ENCODE measurements at places on chromosomes 3 and 15. TPM values are rescaled to one million over a fixed set of nuclear protein-coding genes. Genes with fewer than 3 reads are reported as not detected.

The DNAH12 gene
- total RNA-seq: 0.27 TPM

The ITIH1 gene
- not detected for total RNA-seq

The KBTBD13 gene
- total RNA-seq: not detected

The SLC22A13 gene
- total RNA-seq: 2.1 TPM

The PRICKLE2 gene
- total RNA-seq: 61.1 TPM

The C3orf70 gene
- 52.3 TPM for total RNA-seq

The CCDC39 gene
- 0.16 TPM for total RNA-seq

The RPUSD2 gene
- 8.6 TPM for total RNA-seq

DNA sequence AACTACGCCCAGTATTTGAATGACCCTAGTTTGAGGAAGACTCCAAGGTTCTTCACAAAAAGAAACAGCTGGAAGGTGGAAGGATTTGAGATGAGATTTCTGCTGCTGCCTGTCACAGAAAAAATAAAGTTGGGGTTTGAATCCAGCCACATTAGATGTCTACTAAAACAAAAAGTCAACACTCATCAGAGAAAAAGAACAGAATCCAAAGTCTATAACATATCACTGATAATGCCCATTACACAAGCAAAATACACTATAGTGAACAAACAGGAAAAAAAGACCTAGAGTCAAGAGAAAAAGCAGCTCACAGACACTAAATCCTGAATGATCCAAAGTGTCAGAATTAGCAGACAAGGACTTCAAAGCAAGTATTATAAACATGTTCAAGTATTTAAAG is 56.0 kb downstream of the RFX7 start:
- no peak for DNase-seq

DNA sequence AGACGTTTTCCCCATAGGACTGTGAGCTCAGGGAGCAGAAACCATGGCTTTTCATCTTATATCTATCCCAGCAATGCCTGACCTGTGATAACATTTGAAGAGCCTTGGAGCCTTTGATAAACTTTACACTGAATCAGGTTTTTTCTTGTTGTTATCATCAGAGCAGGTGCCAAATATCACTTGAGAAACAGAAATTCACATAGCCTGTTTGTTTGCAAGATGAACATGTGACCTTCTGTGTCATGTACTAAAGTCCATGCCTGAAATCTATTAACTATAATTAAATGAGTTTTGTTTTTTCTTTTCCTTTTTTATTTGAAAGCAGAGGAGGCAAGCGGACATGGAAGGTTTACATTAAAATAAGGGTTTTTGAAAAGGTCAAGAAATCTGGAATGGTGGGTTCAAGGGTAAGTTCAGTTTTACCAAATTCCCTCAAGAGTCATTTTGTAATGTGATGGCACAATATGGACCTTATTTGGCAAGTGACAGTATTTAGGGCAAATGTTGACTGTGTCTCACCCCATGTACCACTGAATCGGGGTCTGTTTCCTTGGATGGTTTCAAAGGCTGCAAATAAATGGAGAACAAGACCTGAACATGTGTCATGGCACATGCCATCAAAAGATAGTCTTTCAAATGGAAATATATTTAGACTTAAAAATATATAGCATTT is 90.7 kb downstream of the NEK10 start:
- DNase-seq: no peak

- DNase-seq: no peak
Measured at GRCh38 chr15:69484837-69485236, 32.2 kb downstream of the RPLP1 start.

- peak; percentile 50 for DNase-seq
Measured at GRCh38 chr15:31268911-31269784, 57.5 kb upstream of the KLF13 start.

GRCh38 chr3:154121701-154122551 is 736 bp downstream of the ARHGEF26 start:
- peak; percentile 76 for DNase-seq

DNA sequence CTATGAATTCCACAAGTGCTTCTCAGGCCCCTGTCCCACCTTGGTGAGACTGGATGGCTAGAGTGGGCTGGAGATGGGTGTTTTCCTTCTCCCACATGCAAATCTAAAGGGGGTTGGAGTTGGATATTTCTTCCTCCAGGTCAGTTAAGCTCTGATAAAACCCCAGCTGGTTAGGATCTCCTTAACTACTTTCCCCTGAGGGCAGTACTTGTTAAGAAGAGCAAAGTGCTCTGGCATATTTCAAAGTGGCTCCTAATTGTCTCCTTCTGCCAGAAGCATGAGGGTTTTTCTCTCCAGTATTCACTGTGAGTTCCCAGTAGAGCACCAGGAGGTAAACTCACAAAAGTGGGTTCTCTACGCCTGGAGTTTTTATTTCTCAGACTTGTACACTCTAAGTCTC is 31.4 kb downstream of the COL6A6 start:
- no peak for DNase-seq

DNA sequence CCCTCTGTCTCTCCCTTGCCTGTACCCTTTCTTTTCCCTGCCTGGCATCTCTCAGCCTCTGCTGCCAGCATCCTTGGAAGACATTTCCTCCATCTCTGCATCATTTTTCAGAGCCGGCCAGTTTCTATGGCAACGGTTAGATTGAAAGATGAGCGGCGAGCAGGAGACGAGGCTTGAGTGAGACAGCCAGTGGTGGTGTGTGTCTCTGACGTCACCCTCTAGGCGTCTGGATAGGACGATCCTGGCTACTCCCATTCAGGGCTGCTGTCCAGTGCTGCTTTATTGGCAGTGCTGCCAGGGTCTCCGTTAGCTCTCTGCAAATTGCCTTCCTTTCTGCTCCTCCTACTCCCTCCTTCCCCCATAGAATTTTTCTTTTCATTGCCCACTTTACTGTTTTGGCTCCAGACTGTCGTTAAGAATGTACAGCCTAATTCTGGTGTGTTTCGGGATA is 57.9 kb downstream of the TRAK1 start:
- DNase-seq: peak; percentile 87

DNA sequence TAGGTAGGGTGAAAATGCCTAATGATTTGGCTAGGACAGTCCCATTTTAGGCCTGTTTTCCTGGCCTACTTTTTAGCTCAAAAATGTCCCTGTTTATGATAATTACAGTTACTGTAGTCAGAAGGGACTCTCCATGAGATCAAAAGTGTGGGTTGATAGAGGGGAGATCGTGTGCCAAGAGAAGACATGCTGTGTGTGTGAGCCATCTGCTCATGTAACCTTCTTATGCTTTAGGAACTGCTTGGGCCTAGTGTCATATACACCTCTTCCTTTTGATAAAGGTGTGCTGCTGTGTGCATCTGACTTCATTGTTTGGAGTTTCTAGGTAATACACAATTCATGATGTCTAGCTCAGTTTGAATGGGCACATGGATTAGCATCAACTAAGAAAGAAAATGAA is 786.5 kb downstream of the PDCD6IP start:
- no peak for DNase-seq

- no peak for DNase-seq
Measured at GRCh38 chr3:120281261-120281660, 3.8 kb downstream of the GPR156 start.

Measured in sigmoid colon (tissue), 7 donors.